CD4-positive, alpha-beta T cell (primary cell): ENCODE measurements at places on chromosomes 1 and 21.
A peak's percentile ranks its signal among the peaks of the same experiment; 100 is the strongest.

DNA sequence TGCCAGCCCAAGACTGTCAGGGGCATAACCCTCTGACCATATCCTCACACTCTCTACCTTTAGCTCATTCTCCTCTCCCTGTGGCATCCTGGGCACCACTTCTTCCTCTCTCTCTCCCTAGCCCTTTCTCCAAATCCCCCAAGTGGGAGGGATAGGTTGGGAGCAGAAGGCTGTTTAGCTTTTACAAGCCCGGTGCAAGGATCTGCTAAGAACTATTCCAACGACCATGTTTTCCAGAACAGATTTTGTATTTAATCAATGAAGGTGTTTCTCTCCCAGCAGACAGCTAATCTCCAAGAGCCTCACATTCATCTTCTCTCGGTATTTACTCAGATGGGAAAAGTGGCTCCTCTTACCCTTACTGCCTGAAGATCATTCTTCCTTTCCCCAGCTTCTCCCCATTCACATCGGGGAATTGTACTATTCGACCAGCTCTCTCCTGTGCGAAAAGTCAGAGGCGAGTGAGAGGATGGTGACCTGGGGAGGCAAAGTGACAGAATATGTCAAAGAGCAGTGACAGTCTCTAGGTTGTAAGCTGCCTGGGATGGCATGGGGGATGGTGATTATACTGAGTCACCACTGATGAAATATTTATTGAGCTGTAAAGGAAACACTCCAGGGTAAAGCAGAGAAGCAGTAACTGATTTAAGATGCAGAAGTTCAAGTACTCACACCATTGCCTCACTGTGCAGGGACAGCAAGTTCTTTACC lies 47.0 kb upstream of the RBM15 start:
- no peak for DNase-seq

DNA sequence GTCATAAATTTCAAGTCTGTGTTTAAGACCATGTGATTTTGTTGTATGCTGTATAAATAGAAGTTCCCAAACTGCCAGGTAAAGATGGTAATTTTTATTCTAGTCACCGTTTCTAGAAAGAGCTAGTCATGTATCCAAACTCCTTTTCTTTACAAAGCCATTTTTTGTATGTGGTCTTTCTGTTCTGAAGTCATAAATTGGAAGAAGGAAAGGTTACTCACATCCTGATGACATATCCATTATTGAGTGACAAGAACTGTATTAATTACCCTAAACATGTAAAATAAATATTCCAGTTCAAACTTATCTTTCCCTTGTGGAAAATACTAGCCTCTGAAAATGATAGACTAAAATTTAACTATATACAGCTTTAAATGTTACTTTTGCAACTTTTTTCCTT lies 104.7 kb downstream of the POFUT2 start:
- DNase-seq = no peak

- DNase-seq = peak; percentile 79
Observed at GRCh38 chr1:21270086-21270689, 20.1 kb downstream of the ECE1 start.

DNA sequence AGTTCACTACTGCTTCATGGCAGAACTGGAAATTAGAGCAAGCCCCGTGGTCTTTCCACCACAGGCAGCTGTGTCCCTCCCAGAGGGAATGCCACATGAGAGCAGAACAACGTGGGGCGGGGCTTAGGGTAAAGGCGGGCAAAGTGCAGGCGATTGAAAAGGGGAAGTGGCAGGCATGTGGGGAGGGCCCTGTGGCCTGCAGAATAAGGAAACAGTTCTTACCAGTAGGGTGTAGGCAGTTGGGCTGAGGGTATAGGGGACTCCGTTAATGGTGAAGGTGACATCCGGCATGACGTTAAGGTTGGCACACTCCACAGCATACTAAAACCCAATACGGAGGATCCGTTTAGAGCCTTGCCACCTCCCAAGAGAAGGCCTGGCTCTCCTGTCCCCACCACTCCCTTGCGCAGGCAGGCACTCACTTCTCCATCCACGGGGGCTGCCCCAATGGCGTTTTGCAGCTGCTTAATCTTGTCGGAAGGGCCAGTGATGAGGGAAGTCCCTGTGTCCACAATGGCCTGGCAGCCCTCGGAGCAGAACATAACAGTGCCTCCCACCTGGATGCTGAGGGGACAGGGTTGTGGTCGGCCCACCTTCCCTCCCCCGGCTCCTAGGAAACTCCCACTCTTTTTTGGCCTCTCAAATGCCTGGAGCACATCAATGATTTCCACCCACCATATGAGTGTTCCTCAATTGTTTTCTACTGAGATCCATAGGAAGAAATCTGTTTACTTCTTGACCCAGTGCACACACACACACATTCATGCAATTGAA lies 9.1 kb upstream of the RAB7B start:
- DNase-seq = no peak

GRCh38 chr1:99886179-99886578 lies 36.0 kb downstream of the AGL start:
- no peak for DNase-seq

DNA sequence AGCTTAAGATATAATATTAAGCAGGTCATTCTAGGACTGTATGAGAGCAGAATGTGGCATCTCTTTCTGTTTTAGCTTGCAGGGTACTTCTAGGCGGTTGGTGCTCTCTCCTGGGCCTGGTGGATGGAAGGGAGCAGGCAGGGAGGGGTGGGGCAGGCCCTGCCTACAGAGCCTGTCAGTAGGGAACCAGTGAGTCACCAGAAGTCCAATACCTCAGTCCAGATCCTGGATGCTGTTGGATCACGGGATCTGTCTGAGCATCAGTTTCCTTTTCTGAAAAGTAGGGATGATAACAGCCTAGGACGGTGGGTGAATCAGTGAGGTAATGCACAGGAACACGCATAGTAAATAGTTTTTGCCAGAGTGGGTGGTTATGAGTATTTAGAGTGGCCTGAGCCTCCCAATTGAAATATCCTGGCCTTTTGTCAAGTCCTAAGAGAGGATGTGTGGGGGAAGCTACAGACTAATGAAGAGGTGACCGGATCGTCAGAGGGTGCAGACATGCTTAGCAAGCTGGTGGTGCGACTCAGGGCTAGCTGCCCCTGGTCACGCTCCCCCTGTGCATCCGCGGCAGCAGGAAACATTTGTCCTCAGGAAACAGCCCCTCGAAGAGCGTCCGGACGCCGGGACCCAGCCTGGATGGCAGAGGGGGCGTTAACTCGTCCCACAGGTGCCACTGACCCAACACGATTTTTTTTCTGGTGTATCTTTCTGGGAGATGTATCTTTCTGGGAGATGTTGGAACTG lies 23.9 kb downstream of the NAV1 start:
- no peak for DNase-seq

DNA sequence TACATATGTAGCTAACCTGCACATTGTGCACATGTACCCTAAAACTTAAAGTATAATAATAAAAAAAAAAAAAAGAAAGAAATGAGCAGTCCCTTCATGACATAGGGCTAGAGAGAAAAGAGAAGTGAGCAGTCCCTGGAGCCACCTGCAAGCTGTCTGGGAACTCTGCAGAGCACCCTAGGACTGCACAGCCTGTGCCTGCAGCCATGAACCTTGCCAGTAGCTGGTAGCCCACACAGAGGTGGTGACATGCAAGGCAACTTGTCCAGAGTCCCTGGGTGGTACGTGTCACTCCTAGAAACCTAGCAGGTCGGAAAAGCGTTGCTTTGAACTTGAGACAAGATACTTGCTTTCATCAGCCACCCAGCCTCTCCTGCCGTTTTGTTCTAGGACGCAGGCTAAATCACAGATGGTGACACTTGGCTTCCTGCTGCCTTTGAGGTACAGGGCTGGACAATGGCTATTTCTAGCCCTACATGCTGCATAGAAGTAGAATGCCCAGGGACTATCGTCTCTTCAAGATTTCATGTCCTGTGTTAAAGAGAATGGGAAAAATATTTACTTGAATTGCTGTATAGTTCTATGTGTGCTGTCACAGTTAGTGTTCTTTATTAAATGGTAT lies 260.9 kb downstream of the LTN1 start:
- no peak for DNase-seq

DNA sequence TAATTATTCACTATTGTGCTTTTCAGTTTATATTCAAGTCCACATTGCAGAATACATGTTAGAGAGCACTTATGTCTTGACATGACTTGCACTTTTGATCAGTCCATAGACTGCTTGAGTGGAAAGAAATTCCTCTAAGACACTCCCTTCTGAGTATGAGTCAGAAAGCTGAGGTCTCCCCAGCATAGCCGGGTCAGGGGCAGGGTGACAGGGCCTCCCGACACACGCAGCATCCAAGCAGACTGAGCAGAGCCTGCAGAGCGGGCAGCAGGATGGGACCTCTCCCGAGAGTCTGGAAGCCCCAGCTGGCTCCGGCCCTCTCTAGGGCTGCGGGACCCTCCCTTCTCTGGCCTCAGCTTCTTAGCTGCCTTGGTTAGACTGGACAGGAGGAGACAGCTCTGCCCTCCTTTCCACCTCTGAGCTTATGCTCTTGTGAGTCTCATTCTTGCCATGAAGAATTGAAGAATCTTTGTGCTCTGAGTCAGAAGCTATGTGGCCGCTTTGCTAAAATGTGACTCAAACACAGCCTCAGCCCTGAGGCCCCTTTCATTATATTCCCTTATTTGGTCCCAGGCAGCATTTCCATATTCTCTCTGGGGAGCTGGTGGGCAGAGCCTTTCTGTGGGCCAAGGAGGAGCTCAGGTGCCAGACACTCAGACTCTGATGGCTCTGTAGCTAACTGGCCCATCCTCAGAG lies 11.2 kb upstream of the CAPN2 start:
- no peak for DNase-seq

DNA sequence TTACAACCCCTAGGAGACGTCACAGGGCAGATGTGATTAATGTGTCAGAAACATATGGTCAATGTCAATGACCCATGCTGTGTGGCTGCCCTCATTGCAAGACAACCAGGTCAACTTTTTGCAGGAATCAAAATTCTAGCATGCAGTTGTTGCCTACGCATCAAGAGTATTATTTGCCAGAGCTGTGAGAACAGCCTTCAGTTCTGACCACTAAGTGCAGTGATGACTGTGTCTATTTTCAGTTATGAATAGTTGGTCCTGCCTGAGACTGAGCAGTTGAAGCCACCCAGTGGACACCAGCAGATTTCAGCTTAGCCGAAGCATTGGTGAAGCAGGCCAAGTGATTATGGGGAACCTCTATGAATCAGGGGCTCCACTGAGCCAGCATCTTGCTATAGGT lies 47.3 kb downstream of the LYPLAL1 start:
- DNase-seq = no peak

DNA sequence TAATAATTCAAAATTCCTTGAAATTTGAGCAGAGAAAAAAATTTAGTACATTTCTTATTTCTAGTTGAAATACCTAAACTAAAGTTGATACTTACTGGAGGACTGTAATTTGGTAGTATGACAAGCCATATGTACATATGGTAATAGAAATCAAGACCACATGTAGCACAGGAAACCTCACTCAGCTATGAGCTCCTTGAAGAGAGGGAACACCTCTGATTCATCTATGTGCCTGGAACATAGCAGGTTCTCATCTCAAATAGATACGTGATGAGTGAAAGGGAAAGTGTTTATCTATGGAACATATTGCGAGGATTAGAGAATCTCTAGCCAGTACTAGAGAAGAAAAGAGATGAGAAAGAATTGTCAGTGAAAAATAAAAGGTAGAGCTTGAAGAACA lies 47.9 kb upstream of the GNG4 start:
- DNase-seq = no peak

GRCh38 chr1:119294199-119294598 lies 74.4 kb upstream of the HAO2 start:
- no peak for DNase-seq

DNA sequence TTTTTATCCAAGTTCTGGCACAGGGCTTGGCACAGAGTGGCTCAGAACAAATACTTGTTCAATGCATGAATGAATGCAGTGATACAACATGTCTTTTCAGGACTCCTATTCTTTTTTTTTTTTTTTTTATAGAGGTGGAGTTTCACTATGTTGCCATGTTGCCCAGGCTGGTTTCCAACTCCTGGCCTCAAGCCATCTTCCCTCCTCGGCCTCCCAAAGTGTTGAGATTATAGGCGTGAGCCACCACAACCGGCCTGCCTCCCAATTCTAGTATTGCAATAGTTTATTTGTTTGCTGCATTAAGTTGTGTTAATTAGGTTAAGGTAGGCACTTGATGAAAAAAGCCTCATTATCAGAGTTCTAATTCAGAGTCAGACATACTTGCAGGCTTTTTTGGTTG lies 17.9 kb downstream of the UBE4B start:
- no peak for DNase-seq

- no peak for DNase-seq
Observed at GRCh38 chr1:26986658-26987057, 6.8 kb upstream of the TRNP1 start.

GRCh38 chr1:30816211-30817076 lies 58.9 kb upstream of the LAPTM5 start:
- no peak for DNase-seq

DNA sequence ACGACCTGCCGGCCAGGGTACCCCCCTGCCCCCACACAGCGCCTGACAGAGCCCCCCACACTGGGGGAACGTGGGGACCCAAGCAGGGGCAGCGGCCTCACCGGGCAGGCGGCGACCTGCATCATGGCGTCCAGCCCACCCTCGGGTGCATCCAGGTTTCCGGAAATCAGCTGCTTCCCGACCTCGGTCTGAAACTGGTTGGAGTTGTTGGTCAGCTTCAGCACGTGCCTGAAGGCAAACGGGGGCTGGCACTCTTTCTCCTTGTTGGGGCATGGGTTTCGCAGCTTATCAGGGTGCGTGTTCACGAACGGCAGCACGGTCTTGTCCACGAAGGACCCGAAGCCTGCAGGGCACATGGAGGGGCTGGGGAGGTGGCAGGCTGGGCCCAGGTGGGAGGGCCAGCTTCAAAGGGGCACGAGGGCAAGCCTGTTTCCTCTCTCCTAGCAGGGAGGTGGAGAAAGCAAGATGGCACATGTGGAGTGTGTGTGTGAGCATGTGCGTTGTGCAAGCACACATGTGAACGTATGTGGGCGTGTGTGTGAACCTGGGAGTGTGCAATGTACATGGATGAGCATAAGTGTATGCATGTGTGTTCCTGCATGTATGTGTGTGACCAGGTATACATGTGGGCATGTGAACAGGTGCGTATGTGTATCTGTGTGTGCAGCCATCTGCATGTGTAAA lies 19.2 kb downstream of the ITGB2 start:
- no peak for DNase-seq

DNA sequence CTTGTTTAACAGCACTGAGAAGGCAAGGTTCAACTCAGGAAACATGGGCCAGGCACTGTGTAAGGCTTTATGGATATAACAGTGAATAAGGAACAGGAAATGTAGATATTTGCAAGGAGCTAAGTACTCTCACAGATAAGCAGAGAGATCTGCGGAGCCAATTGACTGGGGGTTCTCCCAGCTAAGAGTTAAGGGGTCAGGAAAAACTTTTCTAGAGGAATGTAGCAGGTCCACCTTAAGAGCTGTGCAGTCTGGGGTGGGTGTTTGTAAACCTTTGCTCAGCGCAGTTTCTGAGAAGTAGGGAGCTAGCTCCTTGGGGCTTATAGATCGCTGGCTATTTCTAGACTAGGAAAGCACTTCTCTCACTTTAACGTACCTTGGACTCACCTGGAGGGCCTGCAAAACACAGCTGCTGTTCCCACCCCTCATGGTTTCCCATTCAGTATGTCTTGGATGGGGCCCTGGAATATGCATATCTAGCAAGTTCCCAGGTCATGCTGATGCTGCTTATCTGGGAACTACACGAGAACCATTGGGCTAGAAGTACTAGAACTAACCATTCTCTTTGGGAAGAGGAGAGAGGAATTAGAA lies 51.7 kb downstream of the TLCD4 start:
- no peak for DNase-seq
